ENCODE measurements at places on chromosomes 5 and 9. TPM values are rescaled to one million over a fixed set of nuclear protein-coding genes. Genes with fewer than 3 reads are reported as not detected.
A peak's percentile ranks its signal among the peaks of the same experiment; 100 is the strongest.

- no peak for DNase-seq
Measured at GRCh38 chr9:8652255-8652654, 852.7 kb upstream of the DMAC1 start.

DNA sequence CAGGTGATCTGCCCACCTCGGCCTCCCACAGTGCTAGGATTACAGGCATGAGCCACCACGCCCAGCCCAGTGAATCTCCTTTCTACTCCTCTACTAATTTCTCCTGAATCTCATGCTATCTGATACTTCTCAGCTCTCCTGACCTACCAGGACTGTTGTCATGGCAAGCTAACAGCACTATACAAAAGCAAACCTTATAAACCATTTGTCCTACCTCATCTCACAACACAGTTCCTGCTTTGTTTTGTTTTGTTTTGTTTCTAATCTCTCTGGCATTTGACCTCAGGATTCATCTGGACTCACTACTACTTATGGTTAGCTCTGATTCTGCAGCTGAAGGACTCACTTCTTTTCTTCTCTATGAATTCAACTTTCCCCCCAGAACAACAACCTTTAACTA lies 734.8 kb downstream of the TLE1 start:
- no peak for DNase-seq

DNA sequence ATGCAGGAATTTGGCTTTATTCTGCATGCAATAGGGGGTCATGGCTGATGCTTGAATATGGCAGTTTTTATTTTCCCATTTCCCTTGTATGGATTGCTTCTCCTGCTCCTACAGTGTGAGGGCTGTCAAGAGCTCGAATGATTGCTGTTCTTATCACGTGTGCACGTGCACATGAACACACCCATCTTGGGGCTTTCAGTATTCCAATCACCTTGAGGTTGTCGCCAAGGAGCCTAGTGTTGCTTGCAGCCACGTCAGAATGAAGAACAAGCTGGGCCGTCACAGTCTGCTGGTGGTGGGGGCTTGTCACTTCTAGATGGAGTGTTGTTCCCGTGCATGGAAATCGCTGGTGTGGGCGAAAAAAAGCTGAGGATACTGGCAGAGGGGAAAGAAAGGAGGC lies 219.4 kb upstream of the GLRA1 start:
- DNase-seq: no peak

GRCh38 chr9:82354279-82354659 lies 365.7 kb downstream of the SPATA31D1 start:
- peak; percentile 91 for DNase-seq

PDCD1LG2 gene
- 20.2 TPM for polyA plus RNA-seq
